Effector memory CD4-positive, alpha-beta T cell (primary cell): ENCODE measurements at places on chromosomes 2 and 18.

DNA sequence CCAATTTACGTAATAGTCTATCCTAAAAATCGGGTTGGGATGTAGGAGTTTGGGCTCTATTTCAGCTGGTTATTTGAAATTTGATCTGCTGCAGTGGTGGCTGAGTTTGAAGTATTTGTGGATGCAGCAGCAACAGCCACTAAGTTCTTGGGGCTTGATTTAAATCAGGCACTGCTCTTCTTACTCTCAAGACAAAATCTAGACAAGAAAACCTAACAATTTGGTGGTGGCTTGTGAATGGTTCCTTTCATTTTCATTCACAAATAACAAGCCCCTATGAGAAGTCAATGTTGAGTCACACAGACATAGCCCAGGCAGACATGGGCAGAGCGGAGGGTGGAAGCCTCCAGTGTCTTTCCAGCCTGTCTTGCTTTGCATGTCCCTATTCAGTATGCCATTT is 199.3 kb downstream of the LTBP1 start:
- no peak for DNase-seq

DNA sequence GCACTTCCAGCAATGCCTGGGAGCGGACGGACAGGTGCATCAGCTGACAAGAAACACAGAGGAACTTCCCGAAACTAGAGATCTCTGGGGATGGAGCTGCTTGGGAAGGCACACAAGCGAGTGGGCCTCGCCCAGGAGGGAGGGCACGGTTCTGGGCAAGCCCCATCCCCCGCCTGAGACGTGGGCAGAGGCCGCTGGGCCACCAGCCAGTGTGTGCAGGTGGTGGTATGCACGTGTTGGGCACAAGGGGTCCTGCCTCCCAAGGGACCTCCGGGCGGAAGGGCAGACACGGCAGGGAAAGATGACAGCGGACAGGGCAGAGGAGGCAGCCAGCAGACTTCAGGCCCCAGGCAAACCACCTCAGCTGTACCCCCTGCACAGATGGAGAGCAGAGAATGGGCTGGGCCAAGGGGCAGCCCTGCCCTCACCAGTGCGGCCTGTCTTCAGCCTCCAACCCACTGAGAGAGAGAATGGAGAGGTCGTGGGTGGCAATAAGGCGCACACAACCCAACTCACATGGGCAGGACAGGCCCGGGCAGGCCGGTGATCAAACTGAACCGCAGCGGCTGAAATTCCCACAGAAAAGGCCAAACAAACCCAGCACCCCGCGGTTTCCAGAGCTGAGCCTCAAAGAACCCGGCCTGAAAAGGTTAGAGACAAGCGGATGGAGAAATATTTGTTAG is 51.2 kb downstream of the HDAC4 start:
- no peak for DNase-seq

GRCh38 chr18:49863769-49864621 is 50.7 kb upstream of the ACAA2 start:
- DNase-seq, result no peak

DNA sequence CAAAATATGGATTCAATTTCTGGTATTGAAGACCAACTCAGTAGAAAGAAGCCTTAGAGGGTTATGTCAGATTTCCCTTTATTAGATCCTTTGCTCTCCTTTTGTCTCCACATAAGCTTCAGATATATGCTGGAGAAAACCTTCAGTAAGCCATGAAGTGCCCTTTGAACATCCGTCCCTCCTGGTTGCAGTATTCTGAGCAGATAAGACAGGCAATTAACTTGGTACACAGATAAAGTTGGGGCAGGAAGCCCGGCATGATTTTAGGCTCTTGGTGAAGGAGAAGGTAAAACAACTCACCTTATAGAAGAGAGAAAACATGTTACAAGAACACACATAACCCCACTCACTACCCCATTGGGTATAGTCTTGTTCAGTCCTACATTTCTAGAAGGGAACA is 76.4 kb downstream of the SRD5A2 start:
- DNase-seq, result no peak
